Inflammatory macrophage (primary cell): ENCODE measurements at places on chromosomes 13 and 19.
A peak's percentile ranks its signal among the peaks of the same experiment; 100 is the strongest.

GRCh38 chr13:47890146-47890814 is 110.8 kb downstream of the SUCLA2 start:
- no peak for DNase-seq

DNA sequence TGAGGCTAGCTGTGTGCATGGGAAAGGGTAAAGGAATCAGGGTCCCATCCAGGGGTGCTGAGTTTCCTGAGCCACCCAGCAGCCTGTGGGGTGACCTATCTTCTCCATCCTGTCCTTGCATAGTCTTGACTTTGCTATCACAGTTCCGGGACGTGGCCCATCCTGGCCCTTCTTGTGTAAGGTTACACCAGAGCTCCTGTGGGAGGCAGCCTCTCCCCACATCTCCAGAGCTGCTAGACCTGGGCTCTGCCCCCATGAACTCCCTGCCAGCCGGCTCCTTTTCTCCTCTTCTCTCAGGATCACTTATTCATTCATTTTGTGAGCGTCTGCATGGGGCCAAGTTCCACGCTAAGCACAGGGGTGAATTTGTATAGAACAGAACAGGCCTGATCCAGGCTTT is 238.9 kb downstream of the TSHZ3 start:
- DNase-seq: peak; percentile 11

GRCh38 chr19:7427944-7428343 is 60.9 kb downstream of the PEX11G start:
- DNase-seq: no peak

DNA sequence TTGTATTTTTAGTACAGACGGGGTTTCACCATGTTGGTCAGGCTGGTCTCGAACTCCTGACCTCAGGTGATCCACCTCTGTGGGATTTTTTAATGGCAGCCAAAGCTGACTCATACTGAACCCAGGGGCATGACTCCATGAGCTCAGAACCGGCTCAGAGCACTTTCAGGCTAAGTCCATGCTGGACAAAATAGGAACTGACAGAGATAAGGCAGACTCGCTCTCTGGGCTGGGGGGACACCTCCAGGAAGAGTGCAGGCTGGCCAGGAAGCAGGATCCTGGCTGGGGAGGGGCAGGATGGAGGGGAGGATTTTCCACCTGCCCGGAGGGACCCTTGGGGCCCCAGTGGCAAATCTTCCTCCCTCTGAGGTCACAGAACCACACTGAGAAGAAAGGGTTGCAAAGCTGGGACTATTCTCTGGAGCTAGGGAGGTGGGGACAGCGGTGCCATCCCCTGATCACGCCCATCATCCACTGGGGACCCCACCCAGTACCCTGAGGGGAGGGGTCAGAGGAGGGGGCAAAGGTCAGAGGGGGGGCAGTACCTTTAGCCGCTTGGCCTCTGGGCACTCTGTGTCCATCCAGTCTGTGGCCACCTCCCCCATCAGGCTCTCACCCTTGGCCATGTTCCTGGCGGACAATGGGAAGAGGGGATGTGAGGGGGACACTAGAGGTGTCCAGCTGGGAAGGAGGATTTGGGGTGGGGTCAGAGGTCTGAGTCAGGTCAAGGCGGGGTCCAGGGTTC is 31.1 kb downstream of the NOTCH3 start:
- DNase-seq: no peak

DNA sequence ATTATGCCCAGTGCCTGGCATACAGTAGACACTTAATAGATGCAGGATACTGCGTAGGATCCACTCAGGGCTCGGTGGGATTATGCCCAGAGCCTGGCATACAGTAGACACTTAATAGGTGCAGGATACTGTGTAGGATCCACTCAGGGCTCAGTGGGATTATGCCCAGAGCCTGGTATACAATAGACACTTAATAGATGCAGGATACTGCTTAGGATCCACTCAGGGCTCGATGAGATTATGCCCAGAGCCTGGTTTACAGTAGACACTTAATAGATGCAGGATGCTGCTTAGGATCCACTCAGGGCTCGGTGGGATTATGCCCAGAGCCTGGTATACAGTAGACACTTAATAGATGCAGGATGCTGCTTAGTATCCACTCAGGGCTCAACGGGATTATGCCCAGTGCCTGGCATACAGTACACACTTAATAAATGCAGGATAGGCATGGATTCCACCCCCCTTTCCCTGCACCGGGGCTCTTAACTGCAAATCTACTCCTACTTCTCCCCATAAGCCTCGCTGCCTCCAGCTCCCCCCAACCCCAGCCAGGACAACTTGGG is 24.9 kb downstream of the SMIM24 start:
- no peak for DNase-seq

GRCh38 chr13:41099986-41100385 is 32.6 kb downstream of the KBTBD6 start:
- DNase-seq: no peak

DNA sequence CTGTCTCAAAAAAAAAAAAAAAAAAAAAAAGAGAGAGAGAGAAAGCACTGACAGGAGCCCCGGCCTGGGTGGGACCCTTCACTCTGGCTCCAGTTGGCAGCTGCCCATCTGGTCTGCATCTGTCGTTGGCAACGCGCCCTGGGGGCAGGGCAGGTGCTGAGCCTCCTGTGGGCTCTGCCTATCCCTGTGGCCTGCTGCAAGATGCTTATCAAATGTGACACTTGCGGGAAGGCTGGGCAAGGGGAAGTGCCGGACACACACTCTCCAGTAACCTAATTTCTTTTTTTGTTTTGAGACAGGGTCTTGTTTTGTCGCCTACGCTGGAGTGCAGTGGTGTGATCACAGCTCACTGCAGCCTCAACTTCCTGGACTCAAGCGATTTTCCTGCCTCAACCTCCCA is 10.7 kb upstream of the KPTN start:
- DNase-seq: no peak
